ENCODE measurements at places on chromosomes 4 and X.

- no peak for DNase-seq
Observed at GRCh38 chr4:113080050-113080449, 30.6 kb downstream of the ANK2 start.

DNA sequence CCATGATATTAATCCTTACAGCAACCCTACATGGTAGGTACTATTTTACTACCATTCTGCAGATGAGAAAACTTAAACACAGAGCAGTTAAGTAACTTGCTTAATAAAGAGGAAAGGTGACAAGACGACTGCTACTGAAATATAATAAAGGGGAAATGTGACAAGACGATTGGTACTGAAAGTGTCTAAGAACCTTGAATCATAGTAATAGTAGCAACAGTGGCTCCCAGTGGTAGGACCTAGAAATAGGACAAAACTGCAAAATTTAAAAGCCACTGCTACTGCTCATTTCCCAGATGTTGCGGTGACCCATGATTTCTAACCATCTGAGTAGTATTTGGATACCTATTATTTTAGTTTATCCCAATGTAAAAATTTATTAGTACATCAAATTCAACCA is 89.5 kb downstream of the TASL start:
- DNase-seq = no peak

- no peak for DNase-seq
Observed at GRCh38 chr4:98749206-98749605, 90.8 kb upstream of the TSPAN5 start.

GRCh38 chr4:187577941-187578480 is 417.6 kb upstream of the ZFP42 start:
- DNase-seq = no peak

GRCh38 chr4:73914071-73914470 is 44.9 kb downstream of the CXCL1 start:
- DNase-seq = no peak

DNA sequence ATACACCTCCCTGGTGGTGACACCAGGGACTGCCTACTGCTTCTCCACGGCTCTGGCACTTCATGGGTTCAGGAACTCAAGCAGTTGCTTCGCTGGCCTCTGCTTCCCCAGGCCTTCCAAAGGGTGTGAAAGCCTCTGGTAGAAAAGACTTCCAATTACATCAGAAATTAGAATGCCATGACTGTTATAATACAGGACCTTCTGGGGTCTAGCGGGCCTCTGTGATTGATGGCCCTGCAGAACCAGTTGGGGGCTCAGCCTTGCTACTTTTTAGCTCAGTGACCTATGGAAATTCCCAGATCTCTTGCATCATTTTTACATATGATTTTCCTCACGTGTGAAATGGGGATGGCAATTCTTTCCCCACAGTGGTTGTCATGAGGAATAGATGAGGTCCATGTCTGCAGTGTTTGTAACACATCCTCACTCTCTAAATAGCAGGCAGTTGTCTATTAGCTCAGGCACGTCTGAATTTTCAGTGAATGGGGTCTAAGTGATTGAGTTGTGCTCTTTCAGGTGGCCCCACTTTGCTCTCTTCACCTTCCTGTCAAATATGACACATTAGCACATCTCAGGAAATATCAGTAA is 198.3 kb downstream of the STIM2 start:
- DNase-seq = no peak

DNA sequence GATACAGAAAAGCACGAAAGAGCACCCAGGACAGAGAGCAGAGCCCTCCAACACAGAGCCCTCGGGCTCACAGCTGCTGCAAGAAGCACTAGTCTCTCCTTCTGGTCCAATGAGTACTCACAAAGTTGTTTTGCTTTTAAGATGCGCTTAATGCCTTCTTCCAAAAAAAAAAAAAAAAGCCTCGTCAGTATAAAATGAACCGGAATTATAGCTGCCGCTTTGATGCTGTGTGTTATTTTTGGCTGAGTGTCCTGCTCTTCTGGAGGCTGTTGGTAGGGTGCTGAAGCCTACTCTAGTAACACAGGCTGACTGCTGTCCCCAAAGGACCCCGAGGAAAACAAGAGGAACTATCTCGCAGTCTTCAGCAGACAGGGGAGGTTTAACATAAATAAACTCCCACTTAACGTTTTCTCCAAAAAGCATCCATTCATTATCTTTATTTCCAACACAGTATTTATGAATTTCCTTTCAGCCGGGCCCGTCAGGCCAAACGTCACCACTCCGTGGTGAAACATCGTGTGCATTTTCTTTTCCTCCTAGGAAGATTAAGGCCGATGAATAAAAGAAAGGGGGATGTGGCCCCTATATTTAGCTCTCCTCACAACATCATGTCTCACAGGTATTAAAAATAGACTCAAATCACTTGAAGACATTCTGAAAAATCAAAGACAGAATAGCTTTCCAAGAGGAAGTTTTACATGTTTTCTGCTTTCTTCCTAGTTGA is 213.7 kb upstream of the PPARGC1A start:
- DNase-seq = no peak

- DNase-seq = no peak
Observed at GRCh38 chr4:109218288-109218687, 84.2 kb downstream of the COL25A1 start.

- DNase-seq = no peak
Observed at GRCh38 chrX:2782171-2782570, 30.3 kb downstream of the XG start.

DNA sequence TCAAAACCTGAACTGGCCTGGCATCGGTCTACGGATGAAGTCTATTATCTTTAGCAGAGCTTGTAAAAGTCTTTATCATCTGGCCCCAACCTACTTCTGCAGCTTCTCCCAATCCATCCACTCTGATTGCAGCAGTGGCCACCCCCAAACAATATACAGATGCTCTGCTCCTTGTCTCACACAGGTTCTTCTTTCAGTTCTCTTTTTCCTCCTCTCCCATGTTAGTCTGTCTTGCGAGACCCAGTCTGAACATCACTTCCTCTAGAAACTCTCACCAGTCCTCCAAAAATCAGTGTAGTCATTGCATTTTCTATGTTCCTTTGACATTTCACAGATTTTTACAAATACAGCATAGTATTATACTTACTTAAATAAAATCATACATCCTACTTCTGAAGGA is 163.0 kb downstream of the FRMPD4 start:
- DNase-seq = no peak

DNA sequence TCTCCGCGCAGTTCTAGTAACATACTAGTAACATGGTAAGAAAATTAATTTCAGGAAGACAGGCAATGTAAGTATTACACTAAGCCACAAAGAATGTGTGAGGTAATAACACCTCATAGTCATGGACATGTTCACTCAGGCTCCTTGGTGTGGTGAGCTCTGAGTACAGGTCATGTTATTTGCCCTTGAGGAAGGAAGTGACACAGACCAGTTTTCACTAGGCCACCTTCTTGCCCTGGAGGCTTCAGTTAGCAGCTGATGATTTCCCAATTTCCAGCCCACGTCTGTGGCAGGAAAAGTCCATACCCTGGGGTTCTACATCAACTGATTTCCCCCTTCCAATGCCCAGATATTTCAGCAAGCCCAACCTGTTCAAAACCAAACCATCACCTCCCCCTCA is 6.7 kb downstream of the APOO start:
- no peak for DNase-seq

DNA sequence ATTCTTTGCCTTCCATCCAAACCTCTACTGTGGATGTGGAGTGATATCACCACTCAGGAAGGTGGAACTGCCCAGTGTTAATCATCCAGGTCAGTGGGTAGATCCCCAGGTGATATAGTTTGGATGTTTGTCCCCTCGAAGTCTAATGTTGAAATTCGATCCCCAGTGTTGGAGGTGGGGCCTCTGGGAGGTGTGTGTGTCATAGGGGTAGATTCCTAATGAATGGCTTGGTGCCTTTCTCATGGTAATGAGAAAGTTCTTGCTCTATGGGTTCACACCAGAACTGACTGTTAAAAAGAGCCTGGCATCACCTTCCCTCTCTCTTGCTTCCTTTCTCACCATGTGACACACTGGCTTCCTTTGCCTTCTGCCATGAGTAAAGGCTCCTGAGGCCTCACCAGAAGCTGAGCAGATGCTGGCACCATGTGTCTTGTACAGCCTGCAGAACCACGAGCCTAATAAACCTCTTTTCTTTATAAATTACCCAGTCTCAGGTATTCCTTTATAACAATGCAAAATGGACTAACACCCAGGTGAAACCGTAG is 6.8 kb upstream of the SOWAHB start:
- DNase-seq = no peak

DNA sequence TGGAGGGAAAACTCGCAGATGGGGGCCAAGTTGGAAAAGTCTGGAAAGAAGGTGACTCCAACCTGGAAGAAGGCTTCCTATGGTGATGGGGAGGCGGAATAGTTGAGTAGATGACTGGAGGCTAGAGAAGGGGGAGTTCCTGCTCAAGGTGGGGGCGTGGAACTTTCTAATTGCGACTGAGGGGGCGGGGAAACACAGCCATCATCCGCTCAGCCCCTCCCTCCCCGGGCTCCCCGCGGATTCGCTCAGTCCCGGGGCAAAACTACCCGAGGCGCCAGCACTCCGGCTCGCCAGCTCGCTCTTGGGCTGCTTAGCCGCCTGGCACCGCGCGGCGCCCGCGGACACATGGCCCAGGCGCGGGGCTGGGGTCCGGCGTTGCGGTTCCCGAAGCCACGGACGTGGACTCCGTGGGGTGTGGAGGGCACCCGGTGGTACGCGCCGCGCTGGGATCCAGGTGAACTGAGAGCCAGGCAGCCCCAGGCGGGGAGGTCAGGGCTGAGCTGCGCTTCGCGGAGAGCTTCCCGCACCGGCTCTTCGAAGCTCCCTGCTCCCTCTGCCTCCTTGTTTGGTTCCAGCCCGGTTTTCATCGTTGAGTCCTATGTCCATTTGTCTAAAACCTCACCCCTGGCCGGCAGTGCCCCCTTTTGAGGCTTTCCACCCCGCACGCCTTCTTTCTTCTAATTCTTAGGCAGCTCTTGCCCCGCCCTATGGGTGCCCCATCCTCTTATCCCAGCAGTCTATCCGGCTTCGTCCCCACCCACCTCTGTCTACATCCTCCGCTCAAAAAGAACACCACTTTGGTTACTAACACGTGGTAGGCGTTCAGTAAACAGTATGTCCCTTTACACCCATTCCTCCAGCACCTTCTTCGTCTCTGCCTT is 38.9 kb downstream of the STARD8 start:
- peak; percentile 39 for DNase-seq

DNA sequence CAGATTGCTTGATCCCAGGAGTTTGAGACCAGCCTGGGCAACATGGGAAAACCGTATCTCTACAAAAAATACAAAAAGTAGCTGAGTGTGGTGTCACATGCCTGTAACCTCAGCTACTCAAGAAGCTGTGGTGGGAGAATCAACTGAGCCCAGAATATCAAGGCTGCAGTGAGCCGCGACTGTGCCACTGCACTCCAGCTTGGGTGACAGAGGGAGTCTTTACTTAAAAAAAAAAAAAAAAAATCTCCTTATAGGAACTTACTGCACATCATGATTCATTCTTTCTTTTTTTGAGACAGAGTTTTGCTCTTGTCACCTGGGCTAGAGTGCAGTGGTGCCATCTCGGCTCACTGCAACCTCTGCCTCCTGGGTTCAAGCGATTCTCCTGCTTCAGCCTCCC is 24.3 kb downstream of the UPF3B start:
- no peak for DNase-seq

DNA sequence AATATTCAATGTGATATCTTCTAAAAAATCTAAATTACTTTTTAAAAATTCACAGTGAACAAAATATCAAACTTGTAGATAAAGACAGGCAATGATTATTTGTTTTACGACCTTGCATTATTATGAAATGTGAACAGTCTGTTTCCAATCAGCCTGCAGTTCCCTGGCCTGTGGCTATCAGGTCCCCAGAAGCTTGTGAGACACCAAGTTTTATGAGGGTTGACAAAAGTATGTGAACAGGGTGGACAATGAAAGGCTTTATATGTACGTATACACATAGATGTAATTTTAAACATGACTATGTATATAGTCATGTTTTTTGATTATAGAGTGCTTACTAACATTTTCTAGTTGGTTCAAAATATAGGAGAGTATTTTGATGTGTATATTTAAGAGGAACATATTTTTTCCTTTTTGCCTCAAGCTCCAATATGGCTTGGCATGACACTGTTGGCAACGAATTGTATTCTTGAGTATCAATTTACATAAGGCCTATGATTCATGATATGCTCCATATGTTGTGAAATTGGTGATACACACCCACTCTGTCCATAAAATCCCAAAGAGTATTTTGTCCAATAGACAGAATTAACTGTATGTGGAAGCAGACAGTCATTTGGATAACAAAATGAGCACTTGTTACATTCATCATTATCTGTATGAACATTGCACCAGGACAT is 55.7 kb downstream of the BTC start:
- no peak for DNase-seq

DNA sequence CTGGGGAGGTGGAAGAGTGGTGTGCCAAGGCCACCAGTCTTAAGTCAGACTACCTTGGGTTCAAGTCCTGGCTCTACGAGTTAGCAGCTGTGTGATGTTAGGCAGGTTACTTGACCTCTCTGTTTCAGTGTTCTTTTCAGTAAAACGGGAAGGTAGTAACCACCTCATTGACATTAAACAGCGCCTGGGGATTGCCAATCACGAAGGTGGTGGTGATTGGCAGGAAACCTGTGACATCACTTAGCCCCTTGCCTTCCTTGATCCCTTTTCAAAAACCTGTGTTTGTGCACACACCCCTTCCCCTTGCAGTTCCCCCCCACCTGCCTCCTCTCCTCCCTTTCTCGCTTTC is 7.6 kb downstream of the KLF3 start:
- no peak for DNase-seq

DNA sequence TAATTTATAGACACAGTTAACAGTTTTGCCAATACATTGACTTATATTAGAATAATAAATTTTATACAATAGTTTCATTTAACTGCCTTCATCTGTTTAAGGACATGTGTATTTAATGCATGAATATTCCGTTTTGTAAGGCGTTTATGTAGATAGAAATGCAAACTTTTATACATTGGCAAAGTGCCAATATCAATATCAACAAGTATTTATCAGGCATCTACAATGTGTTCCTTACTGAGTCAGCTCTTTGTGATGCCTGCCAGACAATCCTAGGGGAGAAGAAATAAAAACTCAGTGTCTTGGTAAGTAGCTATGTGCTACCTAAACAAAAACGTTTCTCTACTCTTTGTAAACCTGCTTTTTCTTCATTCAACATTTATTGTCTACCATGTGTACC is 1142.2 kb downstream of the C4orf33 start:
- no peak for DNase-seq

DNA sequence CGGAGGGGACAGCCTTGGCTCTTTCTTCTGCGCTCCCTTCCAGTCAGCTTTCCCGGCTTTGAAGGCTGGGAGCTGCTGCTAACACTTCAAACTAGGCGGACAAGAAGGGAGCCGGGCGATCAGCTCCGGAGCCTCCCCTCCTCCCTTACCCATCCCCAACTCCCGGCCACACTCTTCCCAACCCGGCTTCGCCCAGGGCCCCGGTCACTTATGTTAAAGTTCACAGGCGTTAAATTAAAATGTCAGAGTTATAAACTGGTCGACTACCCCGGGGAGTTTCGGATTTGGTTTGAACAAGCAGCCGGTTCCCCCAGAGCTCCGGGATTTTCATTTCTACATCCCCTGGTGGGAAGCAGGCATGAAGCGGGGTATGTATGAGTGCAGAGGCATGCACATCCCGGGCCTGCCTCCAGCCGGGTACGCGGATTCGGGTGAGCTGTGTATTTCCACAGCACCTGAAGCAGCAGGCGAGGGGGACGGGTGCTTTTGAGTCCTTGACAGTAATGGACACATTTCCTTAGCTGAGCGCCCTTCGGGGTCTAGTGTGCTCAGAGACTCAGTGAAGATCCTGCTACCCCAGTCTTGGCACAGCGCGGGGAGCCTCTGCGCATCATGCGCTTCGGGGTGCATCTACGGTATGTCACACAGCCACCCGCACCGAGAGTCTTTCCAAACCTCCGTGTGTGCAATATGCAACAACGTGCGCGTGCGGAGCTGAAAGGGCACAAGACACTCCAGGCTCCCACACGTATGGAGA is 880 bp downstream of the UNC5C start:
- peak; percentile 16 for DNase-seq
